ENCODE measurements at places on chromosomes 16 and 17. TPM values are rescaled to one million over a fixed set of nuclear protein-coding genes. Genes with fewer than 3 reads are reported as not detected.

Gene CORO7
- 55.4 TPM for total RNA-seq

Gene GPR139
- total RNA-seq, result not detected

Gene TAC4
- not detected for total RNA-seq

Gene MFSD6L
- total RNA-seq, result not detected

Gene MEIOC
- total RNA-seq, result not detected

Gene MRPL28
- 130 TPM for total RNA-seq

Gene SMIM22
- 134 TPM for total RNA-seq

Gene KRTAP1-1
- total RNA-seq, result not detected

Gene CPNE7
- total RNA-seq, result 19.5 TPM

Gene MMP25
- total RNA-seq, result 0.28 TPM

Gene TMED6
- 0.59 TPM for total RNA-seq

Gene PMFBP1
- total RNA-seq, result not detected

Gene GJD3
- total RNA-seq, result not detected

GRCh38 chr16:29816694-29817441 is 916 bp downstream of the PAGR1 start:
- peak; percentile 86 for DNase-seq

GRCh38 chr17:27518545-27519521 is 62.6 kb downstream of the KSR1 start:
- DNase-seq, result peak; percentile 42

DNA sequence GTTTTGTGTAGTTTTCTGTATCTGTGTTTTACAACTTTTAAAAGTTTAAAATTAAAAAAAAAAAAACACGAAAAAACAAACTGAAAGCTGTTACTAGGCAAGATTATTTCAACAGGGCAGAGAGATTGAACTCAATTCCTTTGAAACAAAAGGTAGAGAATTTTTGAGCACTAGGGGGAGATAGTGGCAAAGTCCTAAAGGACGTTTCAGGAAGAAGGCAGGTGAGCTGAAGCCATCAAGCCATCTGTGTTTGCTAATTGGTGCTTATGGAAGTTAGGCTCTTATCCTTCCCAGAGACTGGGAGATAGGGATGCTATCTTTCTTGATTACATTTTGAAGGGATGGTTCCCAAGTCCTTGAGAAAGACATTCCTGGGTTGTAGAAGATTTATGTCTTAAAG is 70.6 kb upstream of the CLEC3A start:
- DNase-seq, result no peak

GRCh38 chr17:73340093-73340596 is 28.3 kb upstream of the CDC42EP4 start:
- peak; percentile 73 for DNase-seq

GRCh38 chr17:65984299-65984698 is 207.6 kb downstream of the CEP112 start:
- no peak for DNase-seq

GRCh38 chr16:62709794-62710193 is 673.6 kb upstream of the CDH8 start:
- DNase-seq, result no peak

- peak; percentile 85 for DNase-seq
Measured at GRCh38 chr16:20851601-20852000, 45.3 kb downstream of the REXO5 start.

DNA sequence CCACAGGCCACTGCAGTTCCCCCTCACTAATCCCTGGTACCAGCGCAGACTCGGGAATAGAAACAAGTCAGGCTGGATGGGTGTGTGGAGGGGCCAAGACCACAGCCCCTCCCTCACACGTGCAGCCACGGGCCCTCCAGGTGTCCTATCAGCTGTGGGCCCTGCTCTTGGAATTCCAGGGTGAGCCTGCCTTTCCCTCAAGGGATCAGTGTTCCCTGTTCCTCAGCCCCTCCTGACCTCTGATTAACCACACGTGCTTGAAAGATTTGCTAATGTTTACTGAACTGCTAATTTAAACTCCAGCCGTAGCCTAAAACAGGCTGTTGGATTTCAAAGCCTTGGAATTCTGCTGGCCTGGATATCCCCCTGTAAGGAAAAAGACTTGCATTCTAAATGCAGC is 146.4 kb downstream of the SOCS1 start:
- DNase-seq, result no peak

DNA sequence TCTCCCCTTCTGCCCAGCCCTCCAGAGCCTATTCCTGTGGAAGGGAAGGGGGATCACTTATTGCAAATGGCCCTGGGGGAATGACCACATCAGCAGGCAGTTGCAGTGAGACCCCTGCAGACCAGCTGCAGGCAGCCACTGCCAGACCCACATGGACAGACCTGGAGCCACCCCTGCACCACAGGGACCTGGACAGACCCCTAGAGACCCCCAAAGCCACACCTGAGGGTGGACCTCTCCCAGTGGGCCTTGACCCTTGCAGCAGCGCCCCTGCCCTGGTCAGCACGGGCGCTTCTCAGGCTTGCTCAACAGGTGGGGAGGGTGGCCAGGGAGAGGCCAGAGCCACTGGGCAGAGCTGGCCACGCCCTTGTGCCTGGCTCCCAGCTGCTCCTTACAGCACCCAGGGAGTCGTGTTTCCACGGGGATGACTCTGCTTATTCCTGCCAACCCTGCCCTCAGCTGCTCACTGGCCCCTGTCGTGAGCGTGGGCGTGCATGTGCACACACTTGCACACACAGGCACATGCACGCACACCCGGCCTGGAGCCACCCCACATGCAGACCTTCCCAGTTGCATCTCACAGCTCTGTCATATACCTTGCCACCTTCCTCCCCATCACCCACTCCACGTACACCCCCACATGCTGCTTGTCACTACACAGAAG is 1.3 kb upstream of the SCN4A start:
- DNase-seq, result peak; percentile 58

DNA sequence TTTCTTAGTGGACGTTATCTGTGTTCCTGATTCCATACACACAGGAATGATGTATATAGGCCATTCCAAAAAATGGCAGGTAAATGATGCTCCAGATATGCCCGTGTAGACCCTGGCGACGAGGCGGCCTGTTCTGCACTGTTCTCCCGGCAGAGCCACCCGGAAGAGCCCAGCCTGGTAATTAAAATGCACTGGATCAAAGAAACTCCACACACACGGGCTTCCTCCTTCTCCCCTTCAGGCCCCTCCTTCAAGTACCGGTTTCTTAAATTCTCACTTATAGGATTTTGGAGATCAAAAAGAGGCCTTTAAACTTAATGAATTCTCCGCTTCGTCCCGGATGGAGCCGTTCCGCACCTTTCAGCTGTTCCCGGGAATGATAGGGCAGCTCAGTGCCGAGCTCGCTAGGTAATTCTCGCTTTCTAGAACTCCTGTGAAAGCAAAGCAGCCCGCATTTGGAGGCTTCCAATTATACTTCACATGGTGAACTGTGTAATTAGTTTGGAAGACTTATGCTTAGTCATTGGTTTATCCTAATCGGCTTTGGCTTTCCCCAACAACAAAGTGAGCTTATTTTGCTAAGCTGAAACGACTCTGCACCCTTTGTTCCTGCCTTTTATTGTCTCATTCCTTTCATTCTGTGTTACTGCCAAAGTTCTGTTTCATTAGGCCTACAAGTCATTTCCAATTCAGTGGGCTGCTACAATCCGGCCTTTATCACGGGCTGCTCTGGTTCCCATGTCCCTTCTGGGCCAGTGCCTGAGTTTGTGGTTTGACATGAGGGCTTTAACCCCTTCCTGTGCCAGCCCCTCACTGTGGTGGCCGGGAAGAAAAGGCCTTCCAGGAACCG is 150.0 kb downstream of the MSI2 start:
- DNase-seq, result no peak

- no peak for DNase-seq
Measured at GRCh38 chr17:40366076-40366860, 1.7 kb upstream of the GJD3 start.

DNA sequence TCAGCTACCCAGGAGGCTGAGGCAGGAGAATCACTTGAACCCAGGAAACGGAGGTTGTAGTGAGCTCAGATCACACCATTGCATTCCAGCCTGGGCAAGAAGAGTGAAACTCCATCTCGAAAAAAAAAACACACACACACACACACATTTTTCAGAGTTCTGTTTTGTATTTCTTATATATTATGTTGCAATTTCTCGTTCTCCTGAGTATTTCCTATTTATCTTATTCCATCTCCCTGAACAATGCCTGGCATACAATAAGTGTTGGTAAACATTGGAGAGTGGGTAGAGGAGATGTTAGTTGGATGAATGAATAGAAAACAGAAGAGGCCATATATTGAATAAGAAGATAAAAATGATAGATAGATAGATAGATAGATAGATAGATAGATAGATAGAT is 167.8 kb upstream of the CDH5 start:
- no peak for DNase-seq

- DNase-seq, result no peak
Measured at GRCh38 chr17:29870836-29871465, 59.1 kb downstream of the SSH2 start.

- DNase-seq, result no peak
Measured at GRCh38 chr16:54654429-54654828, 276.2 kb upstream of the IRX5 start.

- no peak for DNase-seq
Measured at GRCh38 chr17:72529386-72529785, 408.6 kb downstream of the SOX9 start.

GRCh38 chr16:61540216-61540615 is 496.0 kb downstream of the CDH8 start:
- no peak for DNase-seq

DNA sequence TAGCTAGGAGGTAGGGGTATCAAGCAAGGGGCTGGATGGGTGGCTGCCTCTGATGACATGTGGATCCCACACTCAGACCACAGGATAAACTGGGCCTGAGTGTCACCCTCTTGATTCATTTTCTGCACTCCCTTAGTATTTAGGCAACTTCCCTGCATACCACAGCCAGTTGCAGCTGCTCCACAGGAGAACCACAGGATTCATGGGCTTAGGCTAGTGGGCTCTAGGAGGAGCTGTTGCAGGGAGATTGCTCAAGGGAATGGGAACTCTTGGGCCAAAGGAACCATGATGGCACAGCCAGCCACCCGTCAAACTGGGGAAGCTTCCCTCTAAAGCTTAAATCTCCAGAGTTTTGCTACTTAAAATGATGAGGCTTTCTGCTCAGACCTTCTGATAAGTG is 269.7 kb upstream of the ASIC2 start:
- no peak for DNase-seq

DNA sequence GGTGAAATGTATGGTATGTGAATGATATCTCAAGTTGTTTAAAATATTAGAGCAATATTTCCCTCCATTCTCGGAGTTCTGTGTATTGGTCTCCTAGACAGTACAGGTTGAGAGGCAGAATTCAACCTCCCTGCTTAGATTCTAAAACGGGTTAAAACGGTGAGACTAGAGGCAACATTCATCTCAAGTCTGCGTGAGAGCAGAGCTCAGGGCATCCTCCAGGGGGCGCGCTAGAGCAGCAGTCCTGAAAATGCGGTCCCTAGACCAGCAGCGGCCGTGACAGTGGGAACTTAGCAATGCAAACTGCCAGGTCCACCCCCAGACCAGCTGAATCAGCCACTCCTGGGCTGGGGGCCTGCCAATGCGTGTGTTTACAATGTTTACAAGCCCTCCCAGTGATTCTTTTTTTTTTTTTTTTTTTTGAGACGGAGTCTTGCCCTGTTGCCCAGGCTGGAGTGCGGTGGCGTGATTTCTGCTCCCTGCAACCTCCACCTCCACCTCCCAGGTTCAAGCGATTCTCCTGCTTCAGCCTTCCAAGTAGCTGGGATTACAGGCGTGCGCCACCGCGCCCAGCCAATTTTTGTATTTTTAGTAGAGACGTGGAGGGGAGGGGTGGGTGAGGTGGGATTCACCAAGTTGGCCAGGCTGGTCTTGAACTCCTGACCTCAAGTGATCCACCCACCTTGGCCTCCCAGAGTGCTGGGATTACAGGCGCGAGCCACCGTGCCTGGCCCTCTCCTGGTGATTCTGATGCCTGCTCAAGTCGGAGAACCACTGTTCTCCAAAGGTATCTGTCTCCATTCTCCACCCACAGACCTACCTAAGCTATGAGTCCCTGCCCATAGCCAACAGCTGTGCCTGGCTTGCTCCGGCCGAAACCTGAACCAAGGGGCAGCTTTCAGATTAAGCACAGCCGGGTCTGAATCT is 24.2 kb downstream of the KLHL36 start:
- no peak for DNase-seq

DNA sequence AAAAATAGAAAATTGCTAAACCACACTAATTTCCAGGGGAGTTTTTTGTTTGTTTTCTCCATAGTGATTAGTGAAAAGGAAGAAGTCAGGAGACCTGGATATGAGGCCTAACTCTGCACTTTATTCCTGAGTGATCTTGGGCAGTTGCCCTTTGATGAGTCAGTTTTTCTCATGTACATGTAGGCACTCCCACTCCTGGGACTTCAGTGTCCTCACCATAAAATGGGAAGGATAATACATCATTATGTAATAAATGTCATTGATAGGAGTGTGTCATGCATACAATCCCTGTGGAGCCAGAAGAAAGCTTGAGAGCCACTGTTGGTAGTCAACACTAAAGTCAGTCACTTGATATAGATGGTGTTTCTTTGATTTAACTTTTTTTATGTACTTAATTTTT is 32.5 kb downstream of the WIPF2 start:
- DNase-seq, result no peak

DNA sequence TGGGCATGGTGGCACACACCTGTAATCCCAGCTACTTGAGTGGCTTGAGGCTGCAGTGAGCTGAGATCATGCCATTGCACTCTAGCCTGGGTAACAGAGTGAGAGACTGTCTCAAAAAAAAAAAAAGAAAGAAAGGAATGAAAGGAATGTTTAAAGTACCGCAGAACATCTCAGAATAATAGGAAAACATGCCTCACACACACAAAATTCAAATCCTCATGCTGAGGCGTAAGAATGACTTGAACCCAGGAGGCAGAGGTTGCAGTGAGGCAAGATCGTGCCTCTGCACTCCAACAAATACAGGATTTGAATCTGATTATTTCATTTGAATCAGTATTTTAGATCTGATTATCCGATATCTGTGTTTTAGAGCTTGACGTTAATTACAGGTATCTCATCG is 21.3 kb upstream of the GAA start:
- DNase-seq, result no peak

- DNase-seq, result no peak
Measured at GRCh38 chr17:18985475-18985874, 19.1 kb downstream of the FAM83G start.

- no peak for DNase-seq
Measured at GRCh38 chr17:39867880-39868553, at the start of gene ZPBP2. ZPBP2 (plus strand) TSS chr17:39868202; CDS start chr17:39868355, 153 bp downstream.

- no peak for DNase-seq
Measured at GRCh38 chr17:49882434-49882833, 34.6 kb upstream of the TAC4 start.

DNA sequence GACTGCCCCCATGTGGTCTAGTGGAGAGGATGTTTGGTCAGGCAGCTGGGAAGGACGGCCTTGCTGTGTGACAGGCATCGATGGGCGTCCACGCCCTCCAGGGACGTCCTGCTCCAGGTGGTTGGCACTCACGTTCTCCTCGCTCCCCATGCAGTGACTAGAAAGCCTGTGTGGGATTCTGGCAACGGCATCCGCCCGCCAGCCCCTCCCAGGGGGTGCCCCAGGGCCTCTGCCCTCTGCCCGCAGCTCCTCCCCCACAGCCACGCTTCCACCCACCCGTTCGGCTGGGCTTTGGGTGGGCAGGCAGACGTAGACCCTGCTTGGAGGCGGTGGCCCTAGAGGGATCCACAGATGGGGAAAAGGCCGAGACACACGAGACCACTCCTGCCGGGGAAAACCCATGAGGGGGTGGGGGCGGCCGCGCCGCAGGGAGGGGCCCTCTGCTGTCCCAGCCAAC is 4.7 kb upstream of the IL17C start:
- no peak for DNase-seq
